ENCODE measurements at places on chromosomes 11 and 22.

DNA sequence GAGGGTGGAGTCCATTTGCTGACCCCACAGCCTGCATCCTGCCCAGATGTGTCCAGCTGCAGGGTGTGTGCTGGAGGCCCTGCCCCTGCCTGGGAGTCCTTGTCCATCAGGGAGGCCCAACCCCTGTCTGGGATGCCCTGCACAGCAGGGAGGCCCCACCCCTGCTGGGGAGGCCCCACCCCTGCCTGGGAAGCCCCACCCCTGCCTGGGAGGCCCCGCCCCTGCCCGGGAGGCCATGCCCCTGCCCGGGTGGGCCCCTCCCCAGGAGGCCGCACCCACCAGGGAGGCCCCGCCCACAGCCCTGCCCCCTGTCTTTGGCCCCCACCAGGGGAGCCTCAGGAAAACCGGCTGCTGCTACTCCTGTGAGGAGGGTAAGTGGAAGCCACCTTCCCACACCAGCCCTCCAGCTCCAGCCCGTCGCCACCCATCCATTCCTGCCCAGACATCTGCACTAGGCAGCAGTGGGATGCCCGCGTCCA lies 37.2 kb downstream of the MUC5B start:
- H3K4me1 ChIP-seq: peaks cover 16% of the 10 kb centered on the region
- no peak overlapping the region for H3K27ac ChIP-seq
- peak; percentile 78 for DNase-seq
- H3K36me3 ChIP-seq: no peaks in the 10 kb centered on the region

- H3K36me3 ChIP-seq: no peaks in the 10 kb centered on the region
- H3K4me3 ChIP-seq: no peak overlapping the region
- no peaks in the 10 kb centered on the region for H3K27me3 ChIP-seq
- peaks cover 17% of the 10 kb centered on the region for H3K4me1 ChIP-seq
Observed at GRCh38 chr22:33894036-33894435, 26.2 kb downstream of the LARGE1 start.

GRCh38 chr22:17902960-17903359 lies 121.4 kb downstream of the MICAL3 start:
- H3K4me1 ChIP-seq: peaks cover 53% of the 10 kb centered on the region
- no peak overlapping the region for H3K4me3 ChIP-seq
- H3K36me3 ChIP-seq: peaks cover 41% of the 10 kb centered on the region
- DNase-seq: no peak
- H3K27me3 ChIP-seq: no peaks in the 10 kb centered on the region

GRCh38 chr11:76686261-76687079 lies 15.9 kb upstream of the LRRC32 start:
- no peak overlapping the region for H3K4me3 ChIP-seq
- no peak overlapping the region for H3K27ac ChIP-seq
- peaks cover 7% of the 10 kb centered on the region for H3K4me1 ChIP-seq
- no peaks in the 10 kb centered on the region for H3K27me3 ChIP-seq

GRCh38 chr11:67572747-67573419 lies 10.7 kb upstream of the GSTP1 start:
- no peaks in the 10 kb centered on the region for H3K27me3 ChIP-seq
- no peak overlapping the region for H3K27ac ChIP-seq
- peak; percentile 70 for DNase-seq
- H3K4me3 ChIP-seq: no peak overlapping the region
- H3K36me3 ChIP-seq: no peaks in the 10 kb centered on the region
- H3K4me1 ChIP-seq: no peaks in the 10 kb centered on the region

DNA sequence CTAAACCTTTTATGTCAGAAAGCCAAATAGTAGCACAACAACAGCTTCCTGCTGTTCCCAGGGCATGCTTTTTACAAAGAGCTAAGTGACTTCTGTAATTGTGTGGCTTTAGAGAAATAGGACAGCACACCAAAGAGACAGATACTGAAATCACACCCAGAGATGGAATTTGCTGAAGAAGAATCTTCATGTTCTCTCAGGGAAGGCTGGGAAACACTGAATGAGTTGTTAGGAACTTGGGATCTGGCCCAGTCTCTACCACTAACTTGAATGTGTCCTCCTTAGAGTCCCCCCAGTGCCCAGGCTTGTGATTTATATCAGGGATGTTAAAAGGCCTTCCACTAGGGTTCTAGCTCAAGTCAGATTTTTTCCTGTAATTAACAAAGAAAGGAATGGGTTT lies 175.2 kb downstream of the DBX1 start:
- DNase-seq: no peak
- H3K27me3 ChIP-seq: no peaks in the 10 kb centered on the region
- peaks cover 7% of the 10 kb centered on the region for H3K4me1 ChIP-seq
- no peak overlapping the region for H3K27ac ChIP-seq

DNA sequence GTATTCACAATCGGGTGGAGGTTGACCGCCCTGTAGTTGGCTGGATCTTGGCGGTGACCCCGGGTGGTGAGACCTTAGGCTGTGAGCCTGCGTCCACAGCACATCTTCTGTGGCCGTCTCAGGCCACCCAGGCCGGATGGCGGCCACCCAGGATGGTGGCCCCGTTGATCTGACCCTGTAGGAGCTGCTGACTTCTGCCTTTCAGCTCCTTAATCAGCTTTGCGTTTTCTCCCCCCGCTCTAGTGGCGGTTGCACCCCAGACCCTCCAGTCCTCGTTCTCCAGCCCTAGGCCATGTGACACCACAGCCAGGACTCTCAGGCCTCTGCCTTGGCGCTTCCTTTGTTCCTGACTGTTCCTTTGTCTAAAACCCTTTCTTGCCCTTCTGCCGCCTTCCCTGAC lies 244.0 kb downstream of the TBC1D22A start:
- no peak overlapping the region for H3K4me3 ChIP-seq
- peaks cover 39% of the 10 kb centered on the region for H3K36me3 ChIP-seq
- H3K4me1 ChIP-seq: no peaks in the 10 kb centered on the region
- no peak overlapping the region for H3K27ac ChIP-seq
- DNase-seq: no peak
- H3K27me3 ChIP-seq: no peaks in the 10 kb centered on the region

GRCh38 chr11:110298301-110298765 lies 1.9 kb upstream of the RDX start:
- H3K27me3 ChIP-seq: no peaks in the 10 kb centered on the region
- H3K27ac ChIP-seq: no peak overlapping the region
- peaks cover 11% of the 10 kb centered on the region for H3K4me1 ChIP-seq

- no peak overlapping the region for H3K4me3 ChIP-seq
- DNase-seq: no peak
- H3K4me1 ChIP-seq: no peaks in the 10 kb centered on the region
- no peaks in the 10 kb centered on the region for H3K36me3 ChIP-seq
- no peaks in the 10 kb centered on the region for H3K27me3 ChIP-seq
Observed at GRCh38 chr11:61091373-61092279, 10.7 kb upstream of the CD5 start.

- no peak for DNase-seq
- H3K27me3 ChIP-seq: no peaks in the 10 kb centered on the region
- H3K36me3 ChIP-seq: peaks cover 8% of the 10 kb centered on the region
Observed at GRCh38 chr11:65084598-65085375, 765 bp downstream of the ZFPL1 start.

All from Karpas-422 (cell line).